ENCODE measurements at places on chromosomes 2 and 18.

DNA sequence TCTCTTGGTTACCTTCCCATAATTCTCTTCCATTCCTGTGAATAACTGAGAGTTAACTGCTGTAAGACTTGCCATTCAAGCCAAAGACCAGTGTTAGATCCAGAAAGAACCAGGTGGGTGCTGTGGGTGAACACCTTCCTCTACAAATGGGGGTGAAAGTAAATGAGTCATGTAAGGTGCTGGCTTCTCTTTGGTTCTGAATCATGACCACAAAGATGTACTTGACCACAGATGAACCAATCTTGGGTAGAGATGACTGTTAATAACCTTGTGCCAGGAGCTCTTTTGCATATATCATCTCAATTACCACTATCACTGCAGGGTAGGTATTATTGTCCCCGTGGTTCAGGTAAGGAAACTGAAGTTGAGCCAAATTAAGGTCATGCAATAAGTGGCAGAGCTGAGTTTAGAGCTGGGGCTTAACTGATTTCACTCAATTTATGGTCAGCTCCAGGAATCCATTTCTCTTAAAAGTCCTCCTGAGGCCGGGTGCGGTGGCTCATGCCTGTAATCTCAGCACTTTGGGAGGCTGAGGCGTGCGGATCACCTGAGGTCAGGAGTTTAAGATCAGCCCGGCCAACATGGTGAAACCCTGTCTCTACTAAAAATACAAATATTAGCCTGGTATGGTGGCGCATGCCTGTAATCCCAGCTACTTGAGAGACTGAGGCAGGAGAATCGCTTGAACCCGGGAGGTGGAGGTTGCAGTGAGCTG, 244.9 kb upstream of the CXCR4 start:
- no peak for DNase-seq

DNA sequence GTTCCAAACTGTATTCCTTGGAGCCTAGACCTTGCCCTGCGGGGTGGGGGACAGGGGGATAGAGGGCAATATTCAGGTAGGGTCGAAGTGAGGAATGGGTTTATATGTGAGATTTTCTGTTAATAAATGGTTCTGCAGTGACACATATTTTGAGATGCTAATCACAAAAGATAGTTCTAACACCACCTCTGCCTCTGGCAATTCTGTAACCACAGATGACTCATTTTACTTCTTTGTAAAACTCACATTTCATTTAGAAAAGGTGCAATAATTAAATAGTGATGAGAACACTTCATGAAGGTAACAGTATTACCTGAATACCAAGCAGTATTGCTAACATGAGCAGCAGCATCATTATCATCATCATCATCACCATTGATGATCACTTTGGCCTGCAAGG, 306.6 kb downstream of the SUCLG1 start:
- DNase-seq: no peak

- DNase-seq: no peak
These were observed 79.9 kb upstream of the DLX2 start for GRCh38 chr2:172182624-172183023.

DNA sequence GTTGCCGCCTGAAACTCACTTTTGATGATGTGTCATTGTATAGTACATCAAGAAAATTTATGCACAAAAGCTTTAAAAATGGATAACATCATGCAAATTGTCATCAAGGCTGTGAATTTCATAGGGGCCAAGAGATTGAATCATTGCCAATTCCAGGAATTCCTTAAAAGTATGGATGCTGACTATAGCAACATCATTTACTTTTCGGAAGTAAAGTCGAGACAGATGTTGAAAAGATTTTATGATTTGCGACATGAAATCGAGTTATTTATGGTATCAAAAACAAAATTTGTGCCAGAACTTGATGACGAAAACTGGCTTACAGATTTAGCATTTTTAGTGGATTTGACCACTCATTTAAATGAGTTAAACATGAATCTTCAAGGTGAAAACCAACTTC, 56.3 kb downstream of the ASB1 start:
- no peak for DNase-seq

DNA sequence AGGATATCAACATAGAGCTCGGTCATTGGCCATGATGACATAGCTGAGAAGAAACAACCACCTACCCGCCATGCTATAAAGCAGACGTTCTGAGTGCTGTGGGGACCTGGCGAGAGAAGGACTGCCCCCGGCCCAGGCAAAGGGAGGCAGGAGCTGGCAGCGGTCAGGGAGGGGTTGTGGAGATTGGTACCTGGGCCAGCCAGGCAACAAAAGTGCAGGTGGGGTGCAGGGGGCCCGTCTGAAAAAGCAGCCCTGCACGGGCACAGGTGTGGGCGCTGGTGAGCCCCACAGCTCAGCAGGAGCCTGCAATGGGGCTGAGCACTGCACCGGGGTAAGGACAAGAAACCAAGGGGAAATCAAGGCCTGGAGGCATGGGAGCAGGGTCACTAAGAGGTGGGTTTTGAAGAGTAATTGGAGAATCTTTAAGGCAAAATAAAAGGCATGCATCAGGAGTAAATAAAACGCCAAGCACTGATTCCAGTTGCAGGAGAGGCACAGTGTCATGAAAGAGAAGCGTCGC, 464.0 kb downstream of the EIPR1 start:
- DNase-seq: no peak

- DNase-seq: no peak
These were observed 68.3 kb downstream of the NDUFA10 start for GRCh38 chr2:239956818-239957261.

DNA sequence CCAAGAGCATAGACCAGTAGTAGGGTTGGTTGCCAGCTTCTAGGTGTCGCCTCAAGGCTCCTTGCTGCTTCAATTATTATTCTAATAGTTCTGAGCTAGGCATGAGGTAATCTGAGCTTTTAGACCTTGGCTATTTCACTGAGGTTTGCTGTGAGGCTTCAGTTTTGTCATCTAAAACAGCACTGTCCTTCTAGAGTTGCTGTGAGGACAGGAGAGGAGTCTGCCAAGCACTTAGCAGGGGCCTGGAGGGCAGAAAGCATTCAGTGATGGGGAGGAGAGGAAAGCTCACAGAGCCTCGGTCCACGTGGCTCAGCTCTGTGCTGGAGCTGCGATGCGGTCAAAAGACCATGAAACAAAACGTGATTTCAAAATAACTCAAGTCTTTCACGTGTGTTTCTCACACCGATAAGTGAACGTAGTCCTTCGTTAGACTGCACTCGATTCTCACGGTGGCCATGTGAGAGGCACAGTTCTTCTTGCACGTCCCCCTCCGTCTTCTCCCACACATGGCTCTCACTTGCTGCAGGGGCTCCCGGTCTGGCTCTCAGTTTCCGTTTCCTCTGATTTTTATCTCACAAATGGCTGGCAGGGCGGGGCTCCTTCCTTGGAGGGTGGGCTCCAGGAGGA, 113.7 kb downstream of the B3GNT2 start:
- no peak for DNase-seq

GRCh38 chr2:214542295-214542694, 131.4 kb downstream of the VWC2L start:
- DNase-seq: no peak

- no peak for DNase-seq
These were observed 94.0 kb upstream of the SULT1C3 start for GRCh38 chr2:108145557-108146326.

DNA sequence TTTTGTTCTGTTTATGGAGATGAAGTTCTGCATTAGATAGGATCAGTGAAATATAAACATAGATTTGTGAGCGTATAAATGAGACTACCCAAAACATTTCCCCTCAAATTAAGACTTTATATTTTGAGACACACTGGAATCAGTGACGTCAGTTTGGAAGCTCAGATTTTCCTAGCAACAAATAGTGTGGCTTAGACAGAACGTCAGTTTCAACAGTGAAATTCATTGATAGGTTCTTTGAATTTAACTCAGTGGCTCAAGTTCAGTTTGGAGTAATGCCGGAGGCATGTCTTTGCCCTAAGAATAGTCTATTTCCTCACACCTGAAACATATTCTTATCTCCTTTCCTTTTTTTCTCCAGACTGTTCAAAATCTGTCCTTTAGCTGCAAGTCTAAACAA, 113.6 kb upstream of the ARHGAP15 start:
- no peak for DNase-seq

DNA sequence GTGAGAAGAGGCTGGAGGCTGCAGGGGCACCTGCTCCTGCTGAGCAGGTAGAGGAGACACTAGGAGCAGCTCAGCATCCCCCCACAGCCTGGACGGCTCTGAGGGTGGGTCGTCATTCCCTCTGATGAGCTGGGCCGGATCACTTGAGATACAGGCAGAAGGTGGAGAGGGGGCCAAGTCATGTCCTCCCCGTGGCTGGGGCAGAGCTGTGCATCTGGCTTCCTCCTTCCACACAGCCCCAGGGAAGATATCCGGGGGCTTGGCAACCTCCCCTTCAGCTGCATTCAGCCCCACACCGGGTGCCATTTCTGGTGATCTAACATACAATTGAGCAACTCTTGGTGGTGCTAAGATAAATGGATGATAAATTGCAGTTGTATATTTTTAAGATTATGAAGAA, 236.9 kb downstream of the LDLRAD4 start:
- no peak for DNase-seq

DNA sequence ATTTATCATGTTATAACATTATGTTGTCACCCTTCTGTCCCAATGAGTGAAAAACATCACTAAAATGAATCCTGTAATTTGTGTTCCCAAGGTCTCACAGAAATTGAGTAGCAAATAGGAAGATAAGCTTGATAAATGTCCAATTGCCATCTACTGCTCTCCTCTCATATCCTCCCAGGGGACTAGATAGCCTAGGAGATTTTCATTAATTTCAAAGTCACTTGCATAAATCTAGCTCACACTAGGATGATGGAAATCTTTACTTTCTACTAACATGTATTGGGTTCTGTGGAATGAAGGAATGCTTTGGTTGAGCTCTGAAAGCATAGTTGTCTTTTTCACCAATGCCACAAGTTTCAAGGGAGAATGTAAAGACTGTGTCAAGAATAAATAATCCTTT, 605.5 kb upstream of the CDH7 start:
- DNase-seq: no peak

GRCh38 chr2:111246620-111247061, 125.9 kb downstream of the BCL2L11 start:
- no peak for DNase-seq

GRCh38 chr18:29164993-29165599, 988.2 kb upstream of the CDH2 start:
- DNase-seq: peak; percentile 73

DNA sequence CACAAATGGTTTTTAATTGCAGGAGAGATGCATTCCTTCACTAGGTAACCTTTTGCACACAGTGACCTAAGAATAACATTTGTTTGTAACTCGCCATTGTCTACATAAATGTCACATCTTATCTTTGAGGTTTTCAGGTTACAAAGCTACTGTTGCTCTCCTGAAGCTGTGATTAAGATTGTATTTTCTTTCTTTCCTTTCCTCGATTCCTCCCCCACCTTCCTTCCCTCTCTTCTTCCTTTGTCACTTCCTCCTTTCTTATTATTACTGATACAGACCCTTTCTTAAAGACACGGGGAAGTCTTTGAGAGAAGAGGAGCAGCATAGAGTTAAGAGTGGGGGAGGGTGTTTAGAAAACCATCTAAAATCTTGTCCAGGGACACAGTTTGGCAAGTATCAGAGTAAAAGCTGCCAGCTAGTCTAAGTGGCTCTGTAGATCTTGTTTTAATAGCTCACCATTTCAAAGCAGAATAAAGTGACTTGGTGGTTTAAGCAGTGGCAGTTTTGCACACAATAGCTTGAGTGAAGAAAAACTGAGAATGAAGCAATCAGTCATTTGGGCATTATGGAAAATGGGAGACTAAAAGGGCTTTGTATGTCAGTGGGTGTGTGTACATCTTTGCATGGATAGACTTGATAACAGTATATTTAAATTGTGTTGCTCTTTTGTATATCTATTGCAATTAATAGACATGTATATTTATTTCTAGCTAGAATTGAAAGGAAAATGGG, 10.9 kb downstream of the CERS6 start:
- no peak for DNase-seq

Data from Panc1 (cell line).